ENCODE measurements at places on chromosomes 13 and 19. TPM values are rescaled to one million over a fixed set of nuclear protein-coding genes. Genes with fewer than 3 reads are reported as not detected.

The IGLON5 gene
- polyA plus RNA-seq, result 0.10 TPM

The ZNF793 gene
- polyA plus RNA-seq, result 10.9 TPM

The PGLYRP1 gene
- 0.85 TPM for polyA plus RNA-seq

The ZNF208 gene
- polyA plus RNA-seq, result 1.4 TPM

The RGL3 gene
- polyA plus RNA-seq, result 0.40 TPM

The DAZAP1 gene
- 66.9 TPM for polyA plus RNA-seq

The ZC3H13 gene
- polyA plus RNA-seq, result 33.9 TPM

The PPP1R12C gene
- 78.0 TPM for polyA plus RNA-seq

- no peak for DNase-seq
Measured at GRCh38 chr19:30608471-30608870, 236.3 kb downstream of the ZNF536 start.

DNA sequence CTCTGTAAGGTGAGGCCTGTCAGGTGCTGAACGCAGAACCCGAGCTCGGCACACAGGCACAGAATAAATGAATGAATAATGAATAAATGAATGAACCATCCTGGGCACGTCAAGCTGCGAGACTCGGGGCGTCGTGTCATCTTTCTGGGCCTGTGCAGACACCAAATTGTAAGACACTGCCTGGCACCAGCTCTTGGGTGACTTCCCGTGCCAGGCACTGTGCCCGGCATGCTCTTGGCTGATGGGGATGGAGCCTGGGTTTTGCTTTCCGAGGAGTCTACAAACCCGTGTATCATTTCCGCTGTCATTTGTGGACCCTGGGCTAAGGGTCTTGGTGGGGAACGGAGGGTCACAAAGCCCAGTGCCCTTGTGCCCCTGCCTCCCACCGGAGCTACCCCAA is 43.9 kb downstream of the CELF5 start:
- DNase-seq, result no peak

- DNase-seq, result no peak
Measured at GRCh38 chr13:25625414-25625813, 253.6 kb downstream of the ATP8A2 start.

GRCh38 chr19:39111593-39112199 is 13.9 kb upstream of the PAK4 start:
- DNase-seq, result no peak

DNA sequence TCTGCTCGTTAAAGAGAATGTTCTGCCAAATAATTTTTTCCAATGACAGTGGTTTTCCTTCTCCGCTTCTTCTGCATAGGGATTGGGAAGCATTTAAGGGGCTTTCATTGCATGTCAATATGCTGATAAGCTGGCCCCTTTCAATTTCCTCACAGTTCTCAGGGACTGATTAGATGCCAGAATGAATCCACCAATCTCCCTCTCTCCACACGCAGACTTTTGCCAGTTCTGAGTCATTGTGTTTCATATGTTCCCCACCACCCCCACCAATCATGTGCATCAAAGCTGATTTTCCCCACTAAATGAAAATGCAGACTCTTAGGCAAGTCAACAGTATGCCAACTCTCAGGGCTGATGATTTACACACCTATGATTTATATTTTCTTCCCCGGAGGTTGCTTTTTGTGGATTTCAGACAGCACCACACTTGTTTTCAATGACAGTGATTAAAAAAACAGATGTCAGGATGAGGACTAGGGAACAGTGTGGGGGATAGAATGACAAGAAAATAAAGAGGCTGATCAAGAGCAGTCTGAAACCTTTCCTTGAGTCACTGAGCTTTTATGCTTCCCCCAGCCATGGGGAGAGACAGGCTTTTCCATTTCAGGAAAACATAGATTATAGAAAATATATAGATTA is 47.9 kb upstream of the C13orf42 start:
- peak; percentile 50 for DNase-seq

DNA sequence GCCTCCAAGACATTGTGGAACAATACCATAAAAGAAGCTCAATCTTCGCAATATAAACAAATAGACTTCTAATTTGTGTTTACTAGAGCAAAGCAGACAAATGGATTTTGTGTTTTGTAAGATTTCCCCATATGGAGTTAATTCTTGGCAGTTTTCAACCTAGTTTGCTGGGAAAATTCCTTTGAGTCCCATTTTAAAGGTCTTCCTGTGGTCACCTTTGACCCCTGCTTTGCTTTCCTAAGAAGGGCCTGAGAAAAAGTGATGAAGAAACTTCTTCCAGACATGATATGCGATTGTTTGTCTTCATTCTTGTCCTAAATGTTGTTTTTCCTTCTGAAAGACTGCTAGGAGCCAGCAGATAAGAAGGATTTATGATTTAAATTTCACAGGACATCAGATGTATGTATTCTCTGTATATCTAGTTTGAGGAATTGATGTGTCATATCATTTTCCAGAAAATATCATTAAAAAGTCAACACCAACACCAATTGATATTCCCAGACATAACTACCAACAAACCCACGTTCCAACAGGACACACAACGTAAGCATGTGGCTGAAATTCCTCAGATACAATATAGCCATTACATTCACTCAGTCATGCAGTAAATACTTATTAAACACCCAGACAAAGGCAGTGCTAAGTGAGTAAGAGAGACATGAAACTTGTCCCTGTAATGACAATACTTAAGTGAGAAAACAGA is 276.4 kb downstream of the LHFPL6 start:
- DNase-seq, result peak; percentile 52

- no peak for DNase-seq
Measured at GRCh38 chr13:42028113-42028799, 20.2 kb upstream of the DGKH start.

DNA sequence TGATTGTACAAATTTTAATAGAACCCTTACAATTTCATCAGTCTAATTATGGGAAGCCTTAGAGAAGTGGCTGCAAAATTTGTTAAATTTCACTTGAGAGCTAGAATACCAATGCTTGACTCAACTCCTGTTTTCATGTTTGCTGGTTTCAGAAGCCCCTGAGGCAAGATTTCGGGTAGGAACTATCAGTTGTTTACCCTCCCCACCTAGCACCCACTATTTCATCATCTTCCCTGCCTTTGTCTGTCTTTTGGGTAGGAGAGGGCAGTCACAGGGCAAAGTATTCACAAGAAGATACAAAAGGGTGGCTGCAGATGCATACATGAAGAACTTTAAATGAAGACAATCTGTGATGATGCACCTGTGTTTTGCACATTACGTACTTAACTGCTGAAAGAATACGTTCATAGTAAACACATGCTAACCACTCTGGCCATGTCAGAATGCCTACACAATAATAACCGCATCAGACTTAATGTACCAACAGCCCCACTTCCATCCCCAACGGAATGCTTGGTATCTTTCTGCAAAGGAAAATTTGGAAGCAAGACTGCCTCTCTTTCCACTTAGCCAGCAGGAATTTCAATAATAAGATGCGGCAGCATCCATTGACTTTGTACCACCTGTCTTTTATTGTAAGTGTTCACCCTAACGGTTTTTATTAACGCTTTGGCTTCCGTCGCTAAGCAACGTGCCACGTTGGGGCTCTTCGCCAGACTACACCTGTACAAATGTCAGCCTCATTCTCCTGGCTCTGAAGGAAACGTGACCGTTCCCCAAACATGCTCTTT is 30.4 kb downstream of the TPT1 start:
- no peak for DNase-seq

DNA sequence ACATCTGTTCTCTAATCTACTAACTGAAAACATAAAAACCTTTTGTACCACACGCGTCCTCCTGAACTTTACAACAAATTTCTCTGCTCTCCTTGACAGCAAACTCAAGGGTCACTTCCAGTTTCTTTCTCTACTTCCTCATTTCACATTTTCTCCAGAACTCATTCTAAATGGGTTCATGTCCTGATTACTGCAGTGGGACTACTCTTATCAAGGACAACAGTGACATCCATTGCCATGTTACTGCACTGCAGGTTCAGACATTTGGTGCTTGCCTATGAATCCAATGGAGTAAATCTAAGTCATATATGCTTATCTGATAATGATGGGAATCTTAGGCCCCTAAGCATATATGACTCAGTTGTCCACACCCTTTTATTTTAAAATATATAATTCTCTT is 35.3 kb downstream of the FPR3 start:
- no peak for DNase-seq

GRCh38 chr13:79311386-79311785 is 94.7 kb downstream of the RBM26 start:
- no peak for DNase-seq

- no peak for DNase-seq
Measured at GRCh38 chr13:104847922-104848321, 1687.5 kb downstream of the EFNB2 start.

GRCh38 chr19:41351339-41352245 is 2.1 kb downstream of the TGFB1 start:
- DNase-seq, result no peak

DNA sequence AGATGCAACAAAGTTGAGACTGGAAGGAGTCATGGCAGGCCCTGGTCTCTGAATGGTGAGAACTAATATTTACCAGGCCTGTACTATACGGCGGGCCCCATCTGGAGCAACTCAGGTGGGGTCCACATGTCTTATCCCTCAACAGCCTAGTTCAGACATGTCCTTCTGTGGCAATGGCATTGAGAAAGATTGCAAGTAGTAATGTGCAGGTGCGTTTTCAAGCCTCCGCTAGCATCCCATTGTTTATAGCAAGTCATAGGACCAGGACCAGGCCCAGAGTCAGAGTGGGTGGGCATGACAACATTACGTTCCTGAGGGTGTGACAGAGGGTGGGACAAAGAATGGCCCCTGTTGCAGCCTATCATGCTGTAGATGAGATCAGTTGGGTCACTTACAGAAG is 541.1 kb downstream of the EFNB2 start:
- no peak for DNase-seq

DNA sequence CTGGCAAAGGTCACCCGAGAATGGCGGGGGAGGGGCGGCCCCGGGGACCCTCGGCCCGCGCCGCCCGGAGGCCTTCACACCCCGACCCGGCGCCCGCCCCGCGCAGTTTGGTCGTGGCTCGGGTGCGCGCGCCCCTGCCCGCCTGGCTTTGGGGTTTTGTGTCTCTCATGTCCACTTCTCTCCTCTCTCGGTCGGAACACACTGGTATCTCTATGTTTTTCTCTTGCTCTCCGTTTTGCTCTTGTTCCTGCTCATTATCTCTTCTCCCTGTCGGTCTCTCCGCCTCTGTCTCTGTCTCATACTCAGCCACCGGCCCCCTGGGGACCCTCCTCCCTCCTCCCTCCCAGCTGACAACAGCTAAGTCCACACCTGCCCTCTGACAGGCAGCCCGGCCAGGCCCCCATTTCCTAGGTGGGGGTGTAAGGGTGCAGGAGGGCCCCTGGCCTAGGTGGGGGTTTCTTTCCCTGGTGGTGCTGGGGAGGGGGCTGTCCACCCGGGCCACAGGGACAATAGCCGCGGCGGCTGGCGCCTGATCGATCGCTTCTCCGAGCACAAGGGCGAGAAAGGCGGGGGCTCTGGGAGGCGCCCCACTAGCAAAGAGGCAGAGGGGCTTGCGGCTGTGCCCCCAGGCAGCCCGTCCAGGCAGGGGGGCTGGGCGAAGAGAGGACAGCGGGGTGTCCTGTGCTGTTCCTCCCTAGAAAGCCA is 2.3 kb downstream of the ONECUT3 start:
- no peak for DNase-seq

GRCh38 chr13:109314101-109314500 is 472.3 kb downstream of the IRS2 start:
- DNase-seq, result no peak

GRCh38 chr13:53014495-53015443 is 13.8 kb upstream of the OLFM4 start:
- DNase-seq, result no peak

DNA sequence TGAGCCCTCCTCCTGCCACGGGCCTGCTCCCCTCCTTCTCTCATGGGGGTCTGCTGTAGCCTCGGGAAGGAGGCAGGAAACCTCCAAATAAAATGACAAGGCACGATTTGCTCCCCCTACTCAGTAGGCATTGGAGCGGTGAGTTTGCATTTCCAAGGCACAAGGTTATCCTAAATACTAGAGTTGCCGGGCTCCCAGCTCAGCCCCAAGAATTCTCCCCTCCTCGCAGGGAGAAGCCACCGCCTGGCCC is 1.5 kb downstream of the CEBPA start:
- DNase-seq, result no peak

DNA sequence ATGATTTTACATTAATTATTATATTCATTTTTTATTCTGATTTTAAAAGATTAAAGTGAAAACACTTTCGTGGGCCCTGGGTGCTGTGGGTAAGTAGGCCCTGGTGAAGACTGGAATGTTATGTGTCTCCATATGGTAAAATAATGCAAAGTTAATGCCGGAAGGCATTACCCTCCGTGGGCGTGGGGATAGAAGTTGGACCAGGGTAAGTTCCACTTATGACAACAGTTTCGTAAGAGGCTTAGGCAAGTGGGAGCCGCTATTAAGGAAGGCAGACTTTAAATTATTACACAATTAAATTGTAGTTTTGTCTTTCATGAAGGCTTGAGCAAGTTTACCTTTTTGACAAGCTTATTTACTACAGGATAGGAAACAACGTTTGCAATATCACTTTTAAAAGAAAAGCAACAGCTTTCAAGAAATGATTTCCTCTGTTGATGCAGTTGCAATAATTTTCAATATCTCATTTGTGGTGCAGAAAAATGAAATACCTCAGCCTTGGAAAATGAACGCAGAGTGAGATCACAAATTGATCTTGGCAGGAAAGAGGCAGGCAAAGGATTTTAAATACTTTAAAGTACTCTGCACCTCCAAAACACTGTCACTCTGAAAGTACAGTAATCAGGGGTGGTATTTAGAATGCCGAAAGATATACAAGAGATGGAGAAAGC is 310.6 kb downstream of the DCT start:
- DNase-seq, result no peak

DNA sequence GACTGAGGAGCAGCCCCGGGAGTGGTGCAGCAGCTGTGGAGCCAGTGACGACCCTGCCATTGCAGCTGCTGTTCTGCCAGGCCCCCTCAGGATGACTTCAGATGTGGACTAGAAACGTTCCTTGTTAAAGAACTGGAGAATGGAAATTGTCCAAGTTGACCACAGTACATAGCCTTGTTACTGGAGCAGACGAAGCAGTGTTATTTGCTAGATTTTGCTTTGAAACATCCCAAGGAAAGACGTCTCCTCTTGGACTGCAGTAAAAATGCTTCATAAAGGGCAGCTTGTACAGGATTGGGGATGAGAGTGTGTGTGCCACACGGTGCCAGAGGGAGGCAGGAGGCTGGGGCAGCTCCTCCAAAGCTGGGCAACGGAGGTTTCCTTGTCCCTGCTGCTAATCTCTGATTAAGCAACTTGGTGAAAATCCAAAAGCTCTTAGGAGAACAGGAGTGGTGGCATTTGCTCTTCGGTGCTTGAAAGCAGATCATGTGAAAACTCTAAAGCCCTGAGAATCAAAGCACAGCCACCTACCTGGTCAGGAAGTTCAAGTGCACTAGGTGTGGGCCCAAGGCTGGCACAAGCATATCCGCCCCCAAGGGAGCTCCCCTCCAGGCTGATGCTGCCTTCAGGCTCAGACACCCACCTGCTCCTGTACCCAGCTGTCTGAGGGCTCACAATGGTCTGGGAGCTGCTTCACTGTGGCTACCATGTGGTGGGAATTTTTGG is 34.5 kb downstream of the SHISA2 start:
- DNase-seq, result no peak
